HAP-1 (cell line): ENCODE measurements at places on chromosomes 16 and 17.

- no peak for DNase-seq
Observed at GRCh38 chr16:89193576-89194293, 6.6 kb downstream of the SLC22A31 start.

DNA sequence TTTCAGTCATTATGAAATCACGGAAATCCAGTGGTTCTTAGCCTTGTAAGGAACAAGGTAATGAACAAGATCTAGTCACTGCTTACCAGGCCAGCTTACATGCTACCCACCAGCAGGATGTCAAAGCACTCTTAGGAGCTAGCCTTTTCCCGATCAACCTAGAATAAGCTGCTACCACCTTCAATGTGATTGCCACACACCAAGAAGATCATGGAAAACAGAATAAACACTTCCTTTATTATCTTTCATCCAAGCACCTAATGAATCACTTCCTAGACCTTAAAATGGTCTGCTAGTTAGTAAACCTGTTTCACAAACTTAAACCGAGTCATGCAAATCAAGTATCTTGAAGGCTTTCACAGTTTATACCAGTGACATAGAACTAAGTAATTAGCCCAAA is 5.0 kb downstream of the BBS2 start:
- DNase-seq, result no peak

DNA sequence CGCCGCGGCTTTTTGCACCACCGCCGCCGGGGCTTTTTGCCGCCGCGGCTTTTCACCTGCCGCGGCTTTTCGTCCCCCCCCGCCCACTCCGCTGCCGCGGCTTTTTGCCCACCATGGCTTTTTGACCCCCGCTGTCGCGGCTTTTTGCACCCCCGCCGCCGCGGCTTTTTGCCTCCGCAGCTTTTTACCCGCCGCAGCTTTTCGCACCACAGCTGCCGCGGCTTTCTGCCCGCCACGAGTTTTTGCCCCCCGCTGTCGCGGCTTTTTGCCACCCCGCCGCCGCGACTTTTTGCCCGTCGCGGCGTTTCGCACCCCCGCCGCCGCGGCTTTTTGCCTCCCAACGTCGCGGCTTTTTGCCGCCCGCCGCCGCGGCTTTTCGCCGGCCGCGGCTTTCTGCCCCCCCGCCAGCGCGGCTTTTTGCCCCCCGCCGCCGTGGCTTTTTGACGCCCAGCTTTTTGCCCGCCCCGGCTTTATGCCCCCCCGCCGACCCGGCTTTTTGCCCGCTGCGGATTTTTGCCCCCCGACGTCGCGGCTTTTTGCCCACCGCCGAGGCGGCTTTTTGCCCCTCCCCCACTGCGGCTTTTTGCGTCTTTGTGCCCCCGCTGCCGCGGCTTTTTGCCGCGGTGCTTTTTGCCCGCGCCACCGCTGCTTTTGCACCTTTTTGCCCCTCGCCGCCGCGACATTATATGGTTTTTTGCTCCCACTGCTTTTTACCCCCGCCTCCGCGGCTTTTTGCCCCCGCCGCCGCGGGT is 1343.6 kb downstream of the TP53TG3F start:
- no peak for DNase-seq

DNA sequence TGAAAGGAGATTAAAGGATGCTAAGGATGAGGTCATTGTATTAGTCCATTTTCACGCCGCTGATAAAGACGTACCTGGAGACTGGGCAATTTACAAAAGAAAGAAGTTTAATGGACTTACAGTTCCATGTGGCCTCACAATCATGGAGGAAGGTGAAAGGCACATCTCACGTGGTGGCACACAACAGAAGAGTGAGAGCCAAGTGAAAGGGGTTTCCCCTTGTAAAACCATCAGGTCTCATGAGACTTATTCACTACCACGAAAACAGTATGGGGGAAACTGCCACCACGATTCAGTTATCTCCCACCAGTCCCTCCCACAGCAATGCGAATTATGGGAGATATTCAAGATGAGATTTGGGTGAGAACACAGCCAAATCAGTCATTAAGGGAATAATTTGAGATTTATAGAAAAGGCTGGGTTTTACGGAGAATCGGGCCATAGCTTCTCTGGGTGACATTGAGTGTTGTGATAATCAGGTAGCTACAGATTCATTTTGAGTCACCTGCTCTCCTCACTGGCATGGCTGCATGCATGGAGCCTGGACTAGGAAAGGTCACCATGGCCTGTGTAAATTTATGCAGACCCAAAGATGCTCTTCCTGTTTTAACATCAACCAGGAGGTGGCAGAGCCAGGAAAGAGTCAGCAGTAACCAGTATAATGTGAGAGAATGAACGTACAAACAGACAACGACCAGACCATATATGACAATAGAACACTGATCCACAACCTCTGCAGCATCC is 40.5 kb upstream of the DYNLRB2 start:
- no peak for DNase-seq

- no peak for DNase-seq
Observed at GRCh38 chr16:17342031-17342430, 128.7 kb downstream of the XYLT1 start.
